ENCODE measurements at places on chromosomes 1 and 21.

DNA sequence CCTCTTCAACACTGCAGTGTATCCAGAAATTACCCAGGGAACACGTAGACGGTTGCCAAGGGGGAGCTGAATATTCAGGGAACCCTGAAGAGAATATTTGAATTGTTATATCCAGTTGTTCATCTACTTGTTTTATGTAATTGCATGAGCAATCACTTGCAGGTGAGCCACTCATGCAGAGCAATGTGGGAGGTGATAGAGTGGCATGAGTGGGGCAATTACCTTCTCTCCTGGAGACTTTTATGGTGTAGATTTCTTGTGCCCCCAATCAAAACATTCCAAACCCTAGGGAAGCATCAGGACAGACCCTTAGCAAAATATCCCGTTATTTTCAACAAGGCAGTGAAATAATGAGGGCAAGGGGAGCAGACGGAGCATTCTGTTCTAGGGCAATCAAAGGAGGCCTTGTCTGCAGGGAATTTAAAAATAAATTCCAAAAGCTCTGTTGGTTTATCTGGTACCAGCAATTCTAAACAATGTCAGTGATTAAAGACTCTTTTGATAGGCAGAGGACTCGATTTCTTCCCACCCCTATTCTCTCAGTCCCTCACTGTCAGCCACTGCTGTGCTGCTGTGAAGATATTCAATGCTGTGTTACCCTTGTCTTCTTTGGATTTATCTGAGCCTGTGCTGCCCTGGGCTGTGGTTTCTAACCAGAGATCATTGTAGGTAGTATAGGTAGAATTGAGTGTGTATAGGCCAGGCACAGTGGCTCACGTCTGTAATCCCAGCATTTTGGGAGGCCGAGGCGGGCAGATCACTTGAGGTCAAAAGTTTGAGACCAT, 180.2 kb upstream of the MAP1LC3C start:
- DNase-seq = peak; percentile 87

- peak; percentile 74 for DNase-seq
Measured at GRCh38 chr21:41045534-41046268, 122.3 kb upstream of the BACE2 start.

GRCh38 chr1:206944703-206945102, 1.6 kb downstream of the PIGR start:
- no peak for DNase-seq

DNA sequence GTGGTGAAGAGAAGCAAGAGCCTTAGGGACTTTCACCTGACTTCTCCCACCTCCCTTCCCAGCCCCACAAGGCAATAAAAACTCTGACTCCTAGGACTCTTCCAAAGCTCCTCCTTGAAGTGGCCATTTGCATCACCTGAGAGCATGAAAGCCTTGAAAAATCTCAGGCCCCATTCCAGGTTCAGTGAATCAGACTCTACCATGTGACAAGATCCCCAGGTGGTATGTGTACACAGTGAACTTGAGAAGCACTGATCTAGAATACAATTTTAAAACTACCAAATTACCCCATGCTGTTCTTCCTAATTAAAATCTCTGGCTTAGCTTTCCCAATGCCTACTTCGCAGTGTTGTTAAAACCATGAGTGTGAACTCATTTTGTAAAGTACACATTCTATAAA, 195.1 kb upstream of the SAMSN1 start:
- no peak for DNase-seq

- no peak for DNase-seq
Measured at GRCh38 chr1:166307261-166308188, 140.7 kb upstream of the FAM78B start.

DNA sequence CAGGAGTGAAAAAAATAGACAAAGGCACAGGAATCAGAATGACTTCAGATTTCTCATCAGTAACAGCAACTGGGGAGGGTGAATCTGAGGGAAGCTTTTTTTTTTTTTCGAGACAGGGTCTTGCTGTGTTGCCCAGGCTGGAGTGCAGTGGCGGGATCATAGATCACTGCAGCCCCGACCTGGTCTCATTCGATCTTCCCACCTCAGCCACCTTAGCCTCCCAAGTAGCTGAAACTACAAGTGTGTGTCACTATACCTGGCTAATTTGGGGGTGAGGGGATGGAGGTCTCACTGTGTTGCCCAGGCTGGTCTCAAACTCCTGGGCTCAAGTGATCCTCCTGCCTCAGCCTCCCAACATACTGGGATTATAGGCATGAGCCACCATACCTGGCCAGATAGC, 10.7 kb downstream of the ARMH1 start:
- DNase-seq = no peak

DNA sequence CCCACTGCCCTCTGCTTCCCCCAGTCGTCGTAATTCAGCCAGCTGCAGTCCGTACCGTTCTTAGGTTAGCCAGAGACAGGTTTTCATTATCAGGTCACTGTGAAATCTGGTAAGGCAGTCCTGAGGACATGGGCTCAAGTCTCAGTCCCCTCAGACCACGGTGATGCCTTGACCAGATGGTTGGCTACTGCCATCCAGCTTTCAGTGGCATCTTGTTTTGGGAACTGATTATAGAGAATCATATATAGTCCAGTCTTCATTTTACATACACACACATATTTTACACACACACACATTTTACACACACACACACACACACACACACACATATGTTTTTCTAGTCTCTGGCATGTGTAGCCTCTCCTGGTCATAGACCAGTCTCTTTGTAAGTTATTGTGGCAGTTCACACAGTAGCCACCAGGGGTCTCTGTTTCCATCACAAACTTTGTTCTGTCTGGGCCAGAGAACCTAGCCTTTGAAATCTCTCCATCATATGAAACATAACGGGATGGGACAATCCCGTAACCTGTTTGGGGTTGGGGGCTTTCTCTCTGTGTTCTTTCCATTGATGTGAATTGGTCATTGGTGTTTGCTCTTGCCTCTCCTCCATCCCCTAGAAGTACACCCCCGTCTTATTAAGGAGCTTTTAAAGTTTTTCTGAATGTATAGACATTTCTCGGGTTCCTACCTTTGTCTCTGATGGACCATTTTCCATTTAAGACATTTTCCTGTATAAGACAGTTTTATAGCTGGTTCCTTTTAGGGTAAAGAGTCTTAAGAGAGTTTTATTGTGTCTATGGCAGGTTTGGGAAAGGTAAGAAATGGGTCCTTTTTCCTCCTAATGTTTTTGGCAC, 8.4 kb upstream of the IKBKE start:
- peak; percentile 68 for DNase-seq

GRCh38 chr1:69411617-69412016, 156.1 kb upstream of the LRRC7 start:
- DNase-seq = no peak

DNA sequence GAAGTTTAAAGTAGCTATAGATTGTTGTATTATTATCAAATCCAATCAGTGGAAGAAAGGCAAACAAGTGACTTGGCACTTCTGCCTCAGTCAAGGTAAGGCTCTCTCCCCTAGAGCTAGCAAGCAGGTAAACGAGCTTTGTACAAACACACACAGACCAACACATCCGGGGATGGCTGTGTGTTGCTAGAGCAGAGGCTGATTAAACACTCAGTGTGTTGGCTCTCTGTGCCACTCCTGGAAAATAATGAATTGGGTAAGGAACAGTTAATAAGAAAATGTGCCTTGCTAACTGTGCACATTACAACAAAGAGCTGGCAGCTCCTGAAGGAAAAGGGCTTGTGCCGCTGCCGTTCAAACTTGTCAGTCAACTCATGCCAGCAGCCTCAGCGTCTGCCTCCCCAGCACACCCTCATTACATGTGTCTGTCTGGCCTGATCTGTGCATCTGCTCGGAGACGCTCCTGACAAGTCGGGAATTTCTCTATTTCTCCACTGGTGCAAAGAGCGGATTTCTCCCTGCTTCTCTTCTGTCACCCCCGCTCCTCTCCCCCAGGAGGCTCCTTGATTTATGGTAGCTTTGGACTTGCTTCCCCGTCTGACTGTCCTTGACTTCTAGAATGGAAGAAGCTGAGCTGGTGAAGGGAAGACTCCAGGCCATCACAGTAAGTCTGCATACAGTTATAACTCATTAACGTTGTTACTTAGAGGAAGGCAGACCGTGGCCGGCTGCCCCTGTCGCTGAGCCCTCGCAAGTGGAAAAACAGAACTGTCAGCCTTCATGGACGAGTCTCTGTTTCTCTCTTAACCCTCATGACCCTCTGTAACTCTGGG, at the start of gene PALMD:
Gene PALMD (plus strand): TSS at position 415 of the 833 bp plus-strand sequence. CDS start 205 bp downstream, at position 620.
- DNase-seq = no peak

DNA sequence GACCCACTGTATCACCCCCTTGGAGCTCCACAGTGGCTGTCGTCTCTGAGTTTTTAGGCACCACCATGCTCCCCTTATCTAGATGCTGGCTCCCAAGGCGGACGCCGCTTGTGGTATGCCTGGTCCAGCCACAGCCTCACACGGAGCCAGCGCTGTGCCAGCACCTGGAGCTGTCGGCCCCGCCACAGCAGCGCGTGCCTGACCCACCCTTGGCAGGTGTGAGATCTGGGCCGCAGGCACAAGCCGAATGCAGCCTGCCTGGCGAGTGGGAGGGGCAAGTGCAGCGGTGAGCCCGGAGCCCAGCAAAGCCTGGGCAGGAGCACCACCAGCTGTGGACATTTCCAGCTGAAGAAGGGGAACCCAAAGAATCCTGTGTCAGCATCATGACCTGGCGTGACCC, 91.9 kb upstream of the BACE2 start:
- DNase-seq = no peak

GRCh38 chr1:39788758-39789570, at the start of gene BMP8B:
Gene BMP8B (minus strand): TSS chr1:39788865. CDS start chr1:39788485, 380 bp downstream.
- DNase-seq = peak; percentile 58

DNA sequence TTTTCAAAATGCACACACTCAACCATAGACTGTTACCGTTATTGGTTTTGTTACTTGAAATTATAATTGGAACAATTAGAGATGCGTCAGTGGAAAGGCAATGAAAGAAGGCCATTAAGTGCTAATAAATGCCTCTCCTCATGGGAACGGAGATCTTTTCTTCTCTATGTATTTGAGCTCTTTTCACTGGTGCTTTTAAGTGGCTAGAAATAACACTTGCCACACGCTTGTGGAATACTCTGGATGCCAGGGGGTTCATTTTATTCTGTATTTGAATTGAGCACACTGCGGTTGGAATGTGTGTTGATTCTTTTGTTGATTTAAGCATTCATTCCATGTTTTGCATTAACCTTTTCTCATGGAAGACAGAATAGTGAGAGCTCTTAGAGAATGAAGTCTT, 68.4 kb downstream of the DNM3 start:
- DNase-seq = no peak

DNA sequence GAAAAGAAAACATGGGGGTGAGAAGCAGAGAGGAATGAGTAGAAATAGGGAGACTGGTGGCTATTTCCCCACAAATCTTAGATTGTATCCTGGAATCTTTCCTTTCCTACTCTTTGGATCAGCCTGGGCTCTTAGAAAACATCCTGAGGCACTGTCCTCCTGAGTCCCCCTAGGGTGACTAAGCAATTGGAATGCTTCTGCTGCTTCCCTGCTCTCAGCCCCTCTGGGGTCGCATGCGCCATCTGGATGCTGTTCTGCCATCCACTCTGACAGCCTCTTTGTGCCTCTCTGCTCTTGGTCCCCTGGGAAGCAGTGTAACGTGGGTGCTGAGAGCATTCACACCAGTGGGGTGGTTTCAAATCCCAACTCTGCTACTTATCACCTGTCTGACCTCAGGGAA, 443.0 kb downstream of the SIPA1L2 start:
- no peak for DNase-seq

- DNase-seq = no peak
Measured at GRCh38 chr1:160826546-160826945, 30.6 kb downstream of the LY9 start.

GRCh38 chr1:227996187-227996950, 10.4 kb upstream of the WNT3A start:
- no peak for DNase-seq

- DNase-seq = peak; percentile 12
Measured at GRCh38 chr1:154276797-154277196, 4.4 kb downstream of the HAX1 start.

GRCh38 chr1:157008502-157008901, 37.0 kb downstream of the ARHGEF11 start:
- DNase-seq = no peak

DNA sequence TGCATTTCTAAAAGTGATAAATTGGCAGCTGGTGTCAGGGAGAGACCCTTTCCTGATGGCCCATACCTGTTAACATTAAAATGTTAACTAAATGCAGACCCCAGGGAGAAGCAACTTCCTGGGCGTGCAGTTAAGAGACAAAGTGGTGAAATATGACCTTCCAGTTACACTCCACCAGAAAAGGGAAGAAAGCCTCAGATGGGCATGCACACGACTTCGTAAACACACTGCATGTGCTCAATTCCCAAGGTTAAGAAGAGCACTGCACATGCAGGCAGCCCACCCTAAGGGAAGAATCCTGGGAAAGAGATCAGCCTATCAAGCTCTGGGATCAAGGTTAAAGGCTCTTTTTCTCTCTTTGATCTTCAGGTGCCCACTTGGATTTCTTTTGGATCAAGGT, 9.7 kb upstream of the GBP6 start:
- no peak for DNase-seq

GRCh38 chr1:17339521-17339920, 31.5 kb downstream of the PADI4 start:
- no peak for DNase-seq

GRCh38 chr1:209132736-209133467, 450.6 kb upstream of the CAMK1G start:
- no peak for DNase-seq

- no peak for DNase-seq
Measured at GRCh38 chr1:55546553-55546952, 331.4 kb upstream of the USP24 start.

- no peak for DNase-seq
Measured at GRCh38 chr1:9687874-9688582, 36.5 kb downstream of the PIK3CD start.

DNA sequence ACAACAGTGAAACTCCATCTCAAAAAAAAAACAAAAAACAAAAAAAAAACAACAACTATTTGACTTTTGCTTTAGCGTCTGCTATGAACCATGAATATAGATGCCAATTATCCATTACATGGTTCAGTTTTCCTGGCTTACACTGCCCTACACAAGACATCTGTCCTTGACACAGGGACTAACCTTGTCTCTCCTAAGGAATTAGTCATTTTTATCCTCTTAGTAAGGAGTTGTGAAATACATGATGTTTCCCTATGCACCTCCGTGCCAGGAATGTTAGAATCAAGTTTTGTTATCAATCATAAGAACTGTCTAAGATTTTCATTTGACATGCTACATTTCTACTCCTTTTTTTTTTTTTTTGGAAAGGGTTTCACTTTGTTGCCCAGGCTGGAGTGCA, 241.8 kb downstream of the KIF26B start:
- DNase-seq = no peak

DNA sequence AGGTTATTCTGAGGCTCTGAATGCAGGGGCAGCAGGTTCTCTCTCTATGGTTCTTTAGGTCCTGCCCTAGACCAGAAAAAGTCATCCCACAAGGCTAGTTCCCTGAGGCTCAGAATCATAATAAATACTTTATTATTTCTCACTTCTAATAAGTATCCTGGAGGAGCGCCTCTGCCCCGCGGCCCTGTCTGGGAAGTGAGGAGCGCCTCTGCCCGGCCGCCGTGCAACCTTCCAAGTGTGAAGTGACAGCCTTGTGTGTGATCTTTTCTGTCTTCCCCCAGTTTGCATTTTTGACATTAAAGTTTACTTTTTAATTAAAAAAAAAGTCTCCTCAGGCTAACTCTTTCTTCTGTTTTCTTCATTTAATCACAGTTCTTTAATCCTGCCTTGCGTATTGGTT, 11.5 kb downstream of the AIM2 start:
- DNase-seq = no peak

Measured in NCI-H2081 (cell line).